ENCODE measurements at places on chromosomes 3 and 15.

- DNase-seq = no peak
These were observed 43.1 kb downstream of the COL8A1 start for GRCh38 chr3:99681512-99681911.

- no peak for DNase-seq
These were observed 38.1 kb downstream of the TRAK1 start for GRCh38 chr3:42129014-42129953.

- no peak for DNase-seq
These were observed 22.0 kb downstream of the COLQ start for GRCh38 chr3:15499536-15499935.

DNA sequence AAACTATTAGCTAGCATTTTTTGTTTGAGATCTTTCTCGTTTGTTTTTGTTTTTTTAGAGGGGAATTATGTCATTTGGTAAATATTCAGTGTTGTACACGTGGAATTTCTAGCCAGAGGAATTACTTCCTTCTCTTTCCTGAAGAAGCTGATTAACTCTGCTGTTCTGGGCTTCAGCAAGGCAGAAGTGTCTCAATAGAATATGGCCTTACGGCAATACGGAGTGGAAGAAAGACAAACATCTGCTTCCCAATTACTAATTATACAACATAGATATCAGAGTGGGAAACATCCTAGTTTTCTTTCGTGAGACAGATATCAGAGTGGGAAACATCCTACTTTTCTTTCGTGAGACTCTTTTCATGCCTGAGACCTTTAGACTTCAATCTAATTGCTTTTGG lies 11.9 kb downstream of the P3H2 start:
- no peak for DNase-seq

GRCh38 chr3:41350441-41350840 lies 151.1 kb downstream of the CTNNB1 start:
- DNase-seq = no peak

DNA sequence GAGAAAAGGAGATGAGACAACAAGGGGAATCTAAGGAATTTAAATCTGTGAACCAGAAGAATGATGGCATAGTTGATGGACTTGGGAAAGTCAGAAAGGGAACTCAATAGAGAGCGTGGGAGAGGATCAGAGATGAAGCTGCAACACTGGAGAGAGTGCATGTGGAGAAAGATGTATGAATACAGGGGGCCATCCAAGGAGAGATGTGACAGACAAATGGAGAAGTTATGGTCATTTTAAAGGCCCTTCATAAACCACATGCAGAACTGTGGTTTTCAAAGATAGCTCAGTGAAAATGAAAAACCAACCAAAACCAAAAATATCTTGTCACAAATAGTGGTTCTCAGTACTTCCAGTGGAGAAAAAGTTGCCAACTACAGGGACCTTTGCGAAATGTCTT lies 265.2 kb downstream of the SUCLG2 start:
- DNase-seq = no peak

DNA sequence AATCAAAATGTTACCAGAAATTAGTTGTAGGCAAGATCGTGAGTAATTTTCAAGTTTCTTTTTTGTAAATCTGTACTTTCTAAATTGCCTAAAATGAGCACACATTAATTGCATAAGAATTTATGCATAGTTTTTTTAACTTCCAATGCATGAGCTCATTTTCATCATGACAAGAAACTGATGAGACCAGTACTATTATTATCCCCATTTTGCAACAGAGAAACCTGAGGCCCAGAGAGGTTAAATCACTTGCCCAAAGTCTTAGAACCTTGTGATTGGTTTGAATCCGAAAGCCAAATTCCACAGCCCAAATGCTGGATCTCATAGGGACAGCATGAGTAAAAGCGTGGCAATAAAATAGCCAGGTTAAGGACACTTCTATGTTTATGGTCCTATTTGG lies 274.7 kb downstream of the ERC2 start:
- no peak for DNase-seq

DNA sequence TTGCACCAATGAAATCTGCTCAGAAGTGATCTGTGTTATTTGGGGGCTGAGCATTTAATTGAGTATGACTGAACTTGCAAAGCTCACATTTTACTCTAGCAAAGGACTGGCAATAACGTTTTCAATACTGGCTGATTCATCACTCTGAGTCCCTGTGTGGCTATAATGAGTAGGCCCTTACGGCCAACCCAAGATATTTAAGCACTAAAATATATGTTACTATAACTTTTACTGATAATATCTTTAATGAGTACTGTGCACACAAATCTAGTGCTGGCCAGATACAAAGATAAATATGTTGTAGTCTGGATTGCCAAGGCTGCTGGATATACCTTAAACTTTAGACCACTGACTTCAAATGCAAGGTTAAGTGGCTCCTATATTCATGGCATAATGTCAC lies 436.4 kb upstream of the KCNMB2 start:
- DNase-seq = no peak

GRCh38 chr15:51062736-51063135 lies 32.0 kb downstream of the TNFAIP8L3 start:
- DNase-seq = no peak

GRCh38 chr3:127212711-127213110 lies 19.8 kb downstream of the PRR23E start:
- no peak for DNase-seq

DNA sequence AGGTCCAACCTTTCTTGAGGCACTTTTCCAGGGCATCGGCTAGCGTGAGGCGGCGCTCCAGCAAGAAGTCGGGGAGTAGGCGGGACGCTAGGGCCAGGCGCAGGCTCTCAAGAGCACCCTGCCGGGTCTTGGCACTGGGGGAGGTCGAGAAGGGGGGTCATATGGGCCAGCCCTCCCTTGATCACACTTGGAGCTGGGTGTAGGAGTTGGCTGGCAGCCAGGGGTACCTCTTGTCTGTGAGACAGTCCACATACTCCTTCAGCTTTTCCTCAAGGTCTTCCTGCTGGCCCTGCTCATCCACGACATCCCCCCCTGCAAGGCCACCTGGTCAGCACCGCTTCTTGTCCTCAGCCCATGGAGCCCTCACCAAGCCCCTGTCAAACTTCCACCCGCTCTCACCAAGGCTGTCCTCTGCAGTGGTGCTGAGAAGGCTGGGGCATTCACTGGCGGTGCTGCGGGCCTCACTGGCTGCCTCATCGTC lies 2.0 kb downstream of the IFRD2 start:
- no peak for DNase-seq

- no peak for DNase-seq
These were observed 933.7 kb downstream of the NTRK3 start for GRCh38 chr15:87322870-87323269.

- no peak for DNase-seq
These were observed 9.7 kb upstream of the CALML4 start for GRCh38 chr15:68214838-68215254.

- DNase-seq = no peak
These were observed 184.0 kb upstream of the ADAMTS9 start for GRCh38 chr3:64871834-64872249.

DNA sequence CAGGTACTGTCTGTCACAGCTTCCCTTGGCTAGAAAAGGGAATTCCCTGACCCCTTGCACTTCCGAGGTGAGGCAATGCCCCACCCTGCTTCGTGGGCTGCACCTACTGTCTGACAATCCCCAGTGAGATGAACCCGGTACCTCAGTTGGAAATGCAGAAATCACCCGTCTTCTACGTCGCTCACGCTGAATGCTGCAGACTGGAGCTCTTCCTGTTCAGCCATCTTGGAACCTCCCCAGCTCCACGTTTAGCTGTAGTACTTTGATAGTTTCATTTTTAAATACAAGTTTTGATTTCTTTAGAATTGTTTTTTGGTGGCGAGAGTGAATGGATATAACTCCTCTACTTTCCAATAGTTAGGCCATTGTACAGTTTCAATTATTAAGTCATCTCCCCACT lies 17.8 kb upstream of the HDGFL3 start:
- DNase-seq = no peak

DNA sequence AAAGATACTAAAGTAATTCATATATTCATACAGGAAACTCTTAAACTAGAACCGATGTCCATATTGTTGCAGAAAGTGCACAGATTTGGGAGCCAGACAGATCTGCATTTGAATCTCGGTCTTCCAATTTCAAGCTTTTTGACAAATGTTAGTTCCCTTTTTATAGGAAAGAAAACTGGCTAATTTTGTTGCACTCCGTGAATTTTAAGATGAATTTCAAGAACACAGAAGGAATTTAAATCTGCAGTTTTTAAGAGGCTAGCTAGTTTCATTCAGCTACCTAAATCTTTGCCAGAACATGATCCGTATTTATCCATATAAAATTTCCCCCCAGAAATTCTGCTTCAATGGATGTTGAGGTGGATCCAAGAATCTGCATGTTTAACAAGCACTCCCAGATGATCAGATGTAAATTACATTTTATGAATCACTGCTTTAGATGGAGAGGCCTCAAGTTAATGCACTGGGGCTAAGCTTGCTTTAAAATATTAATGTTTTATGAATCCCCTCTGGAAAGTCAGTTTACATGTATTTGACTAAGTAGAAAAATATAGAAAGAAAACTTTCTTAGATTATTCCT lies 1296.3 kb upstream of the CADM2 start:
- no peak for DNase-seq

- DNase-seq = no peak
These were observed 148.6 kb downstream of the SUCNR1 start for GRCh38 chr3:152021951-152022461.

- no peak for DNase-seq
These were observed 154.2 kb downstream of the IMPG2 start for GRCh38 chr3:101166150-101166549.

GRCh38 chr3:32126305-32127015 lies 20.0 kb downstream of the GPD1L start:
- no peak for DNase-seq

- DNase-seq = no peak
These were observed at the start of gene HYAL1 for GRCh38 chr3:50303013-50303815. TSS of gene HYAL1 (minus strand) at chr3:50303574. CDS start at chr3:50302956, 618 bp downstream.

GRCh38 chr3:57015912-57016311 lies 44.6 kb upstream of the SPATA12 start:
- no peak for DNase-seq

GRCh38 chr15:32715276-32715675 lies 2.5 kb upstream of the GREM1 start:
- no peak for DNase-seq

- no peak for DNase-seq
These were observed 39.7 kb upstream of the ZNF280D start for GRCh38 chr15:56772868-56773639.

- DNase-seq = no peak
These were observed 982.8 kb downstream of the ROBO1 start for GRCh38 chr3:78785004-78785403.

DNA sequence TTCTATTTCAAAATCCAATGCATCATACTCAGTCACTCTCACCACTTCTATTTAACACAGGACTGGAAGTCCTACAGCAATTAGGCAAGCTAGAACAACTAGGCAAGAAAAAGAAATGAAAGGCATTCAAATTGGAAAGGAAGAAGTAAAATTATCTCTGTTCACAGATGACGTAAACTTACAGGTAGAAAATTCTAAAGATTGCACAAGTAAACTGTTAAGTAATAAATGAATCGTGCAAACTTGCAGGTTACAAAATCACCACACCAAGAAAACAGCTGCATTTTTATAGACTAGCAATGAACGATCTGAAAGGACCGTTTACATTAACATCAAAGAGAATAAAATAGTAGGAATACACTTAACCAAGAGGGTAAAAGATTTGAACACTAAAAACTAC lies 36.2 kb downstream of the CHST2 start:
- DNase-seq = no peak

DNA sequence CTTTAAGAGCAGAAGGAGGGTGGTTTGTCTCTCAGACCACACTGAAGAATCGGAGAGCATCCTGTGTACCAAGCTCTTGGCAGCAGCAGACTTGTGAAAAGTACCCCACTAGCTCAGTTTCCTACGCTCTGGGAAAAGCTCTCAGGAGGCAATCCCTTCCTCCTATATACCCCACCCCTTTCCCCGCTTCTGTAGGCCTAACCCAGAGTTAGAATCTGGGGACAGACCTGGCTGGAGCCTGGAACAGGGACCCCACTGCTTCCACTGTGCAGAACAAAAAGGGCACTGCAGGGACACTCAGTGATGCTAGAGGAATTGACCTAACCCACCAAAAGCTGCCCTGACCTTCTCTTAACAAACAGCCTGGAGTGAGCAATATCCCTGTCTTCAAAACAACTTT lies 70.0 kb upstream of the CCDC39 start:
- DNase-seq = no peak

DNA sequence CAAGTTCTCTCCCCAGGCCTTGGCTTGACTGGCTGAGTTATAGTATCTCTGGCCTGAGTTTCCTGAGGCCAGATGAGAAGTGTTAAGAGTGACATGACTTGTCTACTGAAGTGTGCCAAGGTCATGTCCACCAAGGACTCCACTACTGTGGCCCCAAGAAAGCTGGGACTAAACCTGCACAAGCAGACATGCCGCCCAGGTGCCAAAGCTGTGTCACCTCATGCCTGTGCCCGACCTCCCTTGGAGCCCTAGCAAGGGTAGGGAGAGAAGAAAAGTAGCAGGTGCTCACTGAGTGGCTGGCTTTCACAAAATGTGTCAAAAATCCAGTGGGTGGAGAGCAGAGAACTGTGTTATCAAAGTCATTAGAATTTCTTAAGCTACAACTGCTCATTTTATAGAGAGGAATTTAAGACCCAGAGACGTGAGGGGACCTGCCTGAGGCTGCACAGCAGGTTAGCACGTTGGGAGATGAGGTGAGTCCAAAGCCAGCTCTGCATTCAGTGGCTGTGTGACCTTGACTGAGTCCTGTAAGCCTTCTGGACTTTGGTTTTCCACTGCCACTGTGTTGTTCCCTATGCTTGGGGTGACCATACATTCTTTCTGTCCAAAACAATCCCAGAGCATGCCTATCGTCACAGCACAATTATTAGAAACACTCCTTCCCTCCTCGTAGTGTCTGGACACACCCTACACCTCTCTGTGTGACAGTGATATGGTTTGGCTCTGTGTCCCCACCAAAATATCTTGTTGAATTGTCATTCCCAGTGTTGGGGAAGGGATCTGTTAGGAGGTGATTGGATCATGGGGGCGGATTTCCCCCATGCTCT lies 5.0 kb upstream of the LYSMD4 start:
- DNase-seq = no peak

DNA sequence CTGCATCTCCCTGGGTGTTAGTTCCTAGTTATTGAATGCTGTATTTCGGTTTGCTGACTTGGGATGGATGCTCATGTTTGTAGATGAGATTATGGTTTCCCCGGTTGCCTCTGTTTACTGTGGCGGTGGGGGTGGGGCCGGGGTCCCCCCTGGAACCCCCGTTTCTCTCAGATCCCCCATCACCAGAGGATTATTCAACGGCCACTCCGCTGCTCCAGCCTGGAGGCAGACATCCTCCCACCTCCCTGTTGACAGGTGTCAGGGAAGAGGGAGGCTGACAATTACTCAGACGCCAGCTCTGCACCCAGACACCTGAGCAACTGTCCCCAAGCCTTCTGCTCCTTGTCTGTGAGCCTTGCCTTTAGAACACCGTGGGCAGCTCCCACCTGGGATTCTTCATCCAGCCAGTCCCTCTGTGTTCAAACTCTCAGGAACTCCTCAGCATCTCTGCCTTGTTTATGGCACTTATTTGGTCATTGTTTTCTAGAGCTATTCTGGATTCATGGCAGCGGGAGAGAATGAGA lies 95.9 kb upstream of the PRR20G start:
- peak; percentile 8 for DNase-seq

GRCh38 chr3:159593927-159594605 lies 394.6 kb upstream of the IL12A start:
- no peak for DNase-seq

- no peak for DNase-seq
These were observed 113.8 kb downstream of the ADCY5 start for GRCh38 chr3:123335007-123335670.
